Muscle of leg (tissue), 16 donors: ENCODE measurements at places on chromosomes 12 and 14. TPM values are rescaled to one million over a fixed set of nuclear protein-coding genes. Genes with fewer than 3 reads are reported as not detected.

GRCh38 chr12:91805031-91805430 lies 340.6 kb downstream of the BTG1 start:
- H3K4me1 ChIP-seq: no peaks in the 10 kb centered on the region
- DNase-seq: no peak
- no peaks in the 10 kb centered on the region for H3K36me3 ChIP-seq
- H3K27me3 ChIP-seq: no peaks in the 10 kb centered on the region
- no peak overlapping the region for H3K27ac ChIP-seq
- no peak overlapping the region for H3K4me3 ChIP-seq

DNA sequence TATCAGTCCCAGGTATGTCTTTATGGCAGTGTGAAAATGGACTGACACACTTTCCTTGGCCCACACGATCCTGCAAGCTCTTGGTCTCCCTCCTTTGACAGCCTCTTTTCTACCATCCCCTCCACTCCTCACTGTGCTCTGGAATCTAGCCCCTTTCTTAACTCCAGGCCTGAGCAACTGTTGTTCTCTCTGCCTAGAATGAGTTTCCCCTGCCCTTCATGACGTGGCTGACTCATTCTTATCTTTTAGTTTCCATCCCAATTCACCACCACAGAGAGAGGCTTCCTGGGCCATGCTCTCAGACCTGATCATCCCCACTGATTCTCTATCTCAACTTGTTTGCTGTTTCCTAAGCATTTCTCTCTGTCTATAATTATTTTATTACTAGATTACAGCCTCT lies 157.4 kb upstream of the HMGA2 start:
- DNase-seq: no peak
- H3K4me1 ChIP-seq: no peaks in the 10 kb centered on the region
- no peak overlapping the region for H3K4me3 ChIP-seq
- H3K36me3 ChIP-seq: no peaks in the 10 kb centered on the region
- no peak overlapping the region for H3K27ac ChIP-seq

DNA sequence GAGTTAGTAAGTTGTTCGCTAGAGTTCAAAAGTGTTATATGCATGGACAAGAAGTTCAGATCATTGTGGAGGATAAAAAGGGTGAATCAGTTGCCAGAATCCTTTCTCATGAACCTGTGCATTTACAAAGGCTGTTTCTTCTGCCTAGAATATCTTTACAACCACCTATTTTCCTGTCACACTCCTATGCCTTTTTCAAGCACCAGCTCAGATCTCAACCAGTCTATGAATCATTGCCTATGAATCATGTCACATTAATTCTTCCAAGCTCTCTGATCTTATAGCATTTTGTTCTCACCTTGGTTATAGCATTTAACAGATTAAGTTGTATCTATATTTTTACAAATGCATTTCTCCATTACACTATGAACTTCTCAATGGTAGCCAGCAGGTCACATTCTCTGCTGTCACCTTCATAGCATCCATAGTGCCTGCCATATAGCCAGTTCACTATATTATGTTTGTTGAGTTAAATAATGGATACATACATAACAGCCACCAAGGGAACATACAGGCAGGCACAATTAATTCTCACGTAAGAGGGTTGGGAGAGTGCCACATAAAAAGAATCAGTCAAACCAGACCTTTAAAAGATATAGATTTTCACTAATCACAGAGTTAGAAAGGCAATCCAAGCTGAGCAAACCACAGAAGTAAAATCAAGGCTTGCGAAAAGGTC lies 573.0 kb downstream of the FOXG1 start:
- DNase-seq: no peak
- H3K27ac ChIP-seq: no peak overlapping the region
- H3K4me1 ChIP-seq: no peaks in the 10 kb centered on the region
- no peaks in the 10 kb centered on the region for H3K27me3 ChIP-seq
- no peak overlapping the region for H3K4me3 ChIP-seq
- H3K36me3 ChIP-seq: no peaks in the 10 kb centered on the region

DNA sequence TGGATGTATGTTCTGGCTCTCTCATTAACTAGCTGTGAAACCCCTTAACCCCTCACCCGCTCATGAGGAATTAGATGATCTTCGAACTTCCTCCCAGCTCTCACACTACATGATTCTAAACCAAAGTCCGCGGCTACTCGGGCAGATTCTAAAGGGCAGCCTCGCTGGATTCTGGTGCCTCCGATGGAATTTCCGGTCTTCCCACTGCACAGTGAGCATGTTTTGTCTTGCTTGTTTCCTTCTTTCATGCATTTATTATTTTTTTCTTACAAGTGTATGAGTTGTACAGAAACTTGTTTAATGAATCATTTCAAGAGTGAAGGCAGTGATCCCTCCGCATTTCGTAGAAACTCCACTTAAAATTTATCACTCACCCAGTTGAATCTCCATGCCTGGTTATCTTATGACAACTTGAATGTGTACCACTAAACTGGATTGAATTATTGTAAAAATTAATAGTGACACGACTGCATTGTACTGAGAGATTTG lies 4.5 kb upstream of the HCAR3 start:
- no peaks in the 10 kb centered on the region for H3K36me3 ChIP-seq
- no peak overlapping the region for H3K4me3 ChIP-seq
- no peak overlapping the region for H3K27ac ChIP-seq
- H3K27me3 ChIP-seq: no peaks in the 10 kb centered on the region
- no peaks in the 10 kb centered on the region for H3K4me1 ChIP-seq

DNA sequence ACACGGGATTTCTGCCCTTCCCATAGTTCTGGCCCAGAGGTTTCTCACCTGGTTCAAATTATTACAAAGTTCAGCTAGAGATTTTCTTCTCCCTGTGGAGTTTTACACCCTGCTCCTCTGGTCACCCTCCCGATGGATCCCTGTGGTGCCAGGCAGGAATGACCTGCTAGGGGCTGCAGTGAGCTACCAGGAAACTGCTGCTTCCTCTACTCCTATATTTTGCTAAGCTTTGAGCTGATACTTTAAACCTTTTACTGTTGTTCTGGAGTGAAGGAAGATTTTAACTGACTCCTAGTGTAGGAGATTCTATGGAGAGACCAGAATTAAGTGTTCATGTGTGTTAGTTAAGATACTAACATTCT lies 30.4 kb upstream of the LRIG3 start:
- no peak overlapping the region for H3K4me3 ChIP-seq
- no peak for DNase-seq
- no peaks in the 10 kb centered on the region for H3K4me1 ChIP-seq

DNA sequence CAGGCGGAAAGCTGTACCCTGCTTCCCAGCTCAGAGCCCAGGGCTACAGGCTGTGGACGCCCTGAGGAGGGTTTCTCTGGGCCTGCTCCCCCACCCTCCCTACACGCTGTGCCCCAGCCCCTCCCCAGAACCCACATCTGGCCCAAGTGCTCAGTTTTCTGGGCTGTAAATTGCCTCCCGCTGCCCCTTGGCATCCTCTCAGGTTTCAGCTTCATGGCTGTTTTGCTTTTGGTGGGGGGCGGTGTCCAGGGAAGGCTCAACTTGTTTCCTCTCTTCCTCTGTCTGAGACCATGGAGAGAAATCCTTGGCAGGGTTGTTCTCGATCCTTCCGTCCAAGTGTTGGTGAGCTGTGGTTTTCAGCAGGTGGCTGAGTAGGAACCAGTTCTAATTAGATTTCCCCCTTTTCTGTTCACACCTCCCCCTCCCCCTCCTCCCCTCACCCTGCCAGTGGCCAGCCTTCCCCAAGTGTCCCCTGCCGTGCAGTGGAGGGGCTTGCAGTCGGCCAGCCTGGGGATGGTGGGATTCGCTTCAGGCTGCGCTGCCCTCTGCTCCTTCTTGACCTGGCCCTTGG lies 61.8 kb downstream of the TSPAN9 start:
- H3K4me3 ChIP-seq: no peak overlapping the region
- peaks cover 74% of the 10 kb centered on the region for H3K4me1 ChIP-seq
- H3K36me3 ChIP-seq: no peaks in the 10 kb centered on the region
- no peak overlapping the region for H3K27ac ChIP-seq
- DNase-seq: peak; percentile 64

DNA sequence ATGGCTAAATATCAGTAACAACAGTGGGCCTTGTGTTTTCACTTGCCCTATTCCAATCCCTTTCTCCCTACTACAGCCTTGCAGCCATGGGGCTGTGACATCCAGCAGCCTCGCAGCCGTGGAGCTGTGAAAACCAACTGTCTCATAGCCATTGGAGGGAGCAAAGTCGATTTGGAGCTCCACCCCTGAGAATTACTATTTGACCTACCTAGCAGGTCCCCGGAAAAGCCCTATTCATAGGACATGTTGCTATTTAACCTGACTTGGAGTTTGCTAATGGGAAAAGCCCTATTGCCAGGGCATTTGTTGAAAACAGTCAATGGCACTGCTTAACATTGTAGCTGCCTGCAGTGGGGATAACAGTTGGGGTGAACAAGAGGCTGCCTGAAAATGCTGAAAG lies 33.3 kb downstream of the ERG28 start:
- H3K4me3 ChIP-seq: no peak overlapping the region
- peaks cover 14% of the 10 kb centered on the region for H3K4me1 ChIP-seq
- H3K27me3 ChIP-seq: no peaks in the 10 kb centered on the region
- H3K36me3 ChIP-seq: peaks cover 2% of the 10 kb centered on the region

- no peak for DNase-seq
- no peak overlapping the region for H3K27ac ChIP-seq
- no peak overlapping the region for H3K4me3 ChIP-seq
- H3K4me1 ChIP-seq: no peaks in the 10 kb centered on the region
- no peaks in the 10 kb centered on the region for H3K36me3 ChIP-seq
- no peaks in the 10 kb centered on the region for H3K27me3 ChIP-seq
Observed at GRCh38 chr12:32836710-32837109, 59.9 kb downstream of the PKP2 start.

DNA sequence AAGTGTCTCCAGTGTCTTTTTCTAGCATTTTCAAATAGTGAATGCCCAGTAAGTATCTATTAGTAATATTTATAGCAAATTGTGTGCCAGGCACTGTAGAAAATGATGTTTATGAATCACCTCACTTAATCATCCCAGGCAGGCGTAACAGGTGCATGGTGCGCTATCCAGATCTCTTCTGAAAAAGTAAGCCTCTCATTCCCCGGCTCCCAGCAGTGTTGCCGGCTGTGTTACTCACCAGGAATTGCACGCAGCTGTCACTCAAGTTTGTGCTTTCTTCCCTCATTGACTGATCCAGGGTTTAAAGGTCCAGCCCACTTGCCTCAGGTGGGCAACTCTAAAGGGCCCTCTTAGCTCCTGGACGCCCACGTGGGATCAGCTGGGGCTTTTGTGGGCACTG lies 173.8 kb upstream of the RASSF8 start:
- no peak overlapping the region for H3K4me3 ChIP-seq
- no peak for DNase-seq
- no peaks in the 10 kb centered on the region for H3K4me1 ChIP-seq
- no peaks in the 10 kb centered on the region for H3K27me3 ChIP-seq
- no peaks in the 10 kb centered on the region for H3K36me3 ChIP-seq

GRCh38 chr12:120614848-120615247 lies 25.6 kb upstream of the CABP1 start:
- H3K27ac ChIP-seq: no peak overlapping the region
- H3K27me3 ChIP-seq: peaks cover 4% of the 10 kb centered on the region
- H3K4me1 ChIP-seq: no peaks in the 10 kb centered on the region
- no peaks in the 10 kb centered on the region for H3K36me3 ChIP-seq
- no peak overlapping the region for H3K4me3 ChIP-seq

DNA sequence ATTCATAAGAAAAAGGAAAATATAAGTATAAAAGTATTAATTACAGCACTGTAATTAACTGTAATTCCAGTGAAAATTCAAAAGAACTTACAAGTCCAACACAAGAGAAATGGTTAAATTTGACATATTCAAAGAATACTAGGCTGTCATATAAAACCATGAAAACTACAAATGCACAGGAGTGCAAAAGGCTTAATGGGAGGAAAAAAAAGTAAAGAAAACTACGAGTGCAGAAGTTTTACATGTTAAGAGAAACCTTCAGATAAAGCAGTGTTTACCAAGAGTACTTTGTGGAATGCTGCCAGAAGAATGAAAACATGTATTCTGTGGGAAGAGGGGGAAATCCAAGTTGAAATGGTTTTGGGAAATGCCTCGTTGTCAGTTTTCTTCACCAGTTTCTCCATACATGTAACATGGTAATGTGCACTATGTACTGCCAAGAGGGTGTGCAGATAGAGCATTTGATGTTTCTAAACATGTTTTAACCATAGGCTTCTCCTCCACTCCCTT lies 9.1 kb downstream of the HEATR5A start:
- H3K4me1 ChIP-seq: no peaks in the 10 kb centered on the region
- no peak overlapping the region for H3K4me3 ChIP-seq
- no peaks in the 10 kb centered on the region for H3K27me3 ChIP-seq
- DNase-seq: peak; percentile 61
- no peak overlapping the region for H3K27ac ChIP-seq
- no peaks in the 10 kb centered on the region for H3K36me3 ChIP-seq

- peaks cover 53% of the 10 kb centered on the region for H3K27me3 ChIP-seq
- H3K4me3 ChIP-seq: peak overlapping the region; percentile 40
- no peak overlapping the region for H3K27ac ChIP-seq
- H3K36me3 ChIP-seq: no peaks in the 10 kb centered on the region
Observed at GRCh38 chr12:94873734-94874517, 129.6 kb downstream of the NDUFA12 start.

DNA sequence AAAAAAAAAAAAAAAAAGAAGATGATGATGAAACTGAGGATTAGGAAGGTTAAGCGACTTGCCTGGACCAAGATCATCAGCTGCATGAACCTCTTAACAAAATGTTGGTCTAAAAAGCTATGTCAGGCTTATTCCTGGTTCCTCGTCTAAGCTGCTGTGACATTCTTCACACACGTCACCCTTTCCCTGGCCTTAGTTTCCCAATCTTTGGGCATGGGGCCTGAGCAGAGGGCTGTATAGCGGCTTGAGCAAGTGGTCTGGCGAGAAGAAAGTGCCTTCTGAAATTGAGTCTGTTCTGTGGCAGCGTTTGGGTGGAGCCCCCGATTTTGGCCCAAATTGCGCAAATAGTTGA lies 58.7 kb upstream of the CCND2 start:
- no peak for DNase-seq
- no peaks in the 10 kb centered on the region for H3K27me3 ChIP-seq
- H3K4me3 ChIP-seq: no peak overlapping the region
- no peak overlapping the region for H3K27ac ChIP-seq

DNA sequence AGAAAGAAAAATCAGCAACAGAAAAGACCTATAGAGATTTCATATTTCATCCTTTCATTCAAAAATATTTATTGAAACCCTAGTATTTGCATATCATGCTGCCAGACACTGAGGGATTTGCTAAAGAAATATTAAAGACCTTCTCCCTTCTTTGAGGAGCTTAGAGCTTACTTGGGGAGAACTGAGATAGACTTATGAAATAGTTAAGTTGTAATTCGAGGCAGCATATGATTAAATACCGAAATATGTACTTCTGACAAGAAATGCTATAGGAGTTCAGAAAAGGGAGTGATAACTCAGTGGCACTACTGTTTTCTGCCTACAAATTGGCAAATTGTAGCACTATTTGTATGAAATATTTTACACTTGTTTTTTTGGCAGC lies 59.1 kb downstream of the PLXNC1 start:
- no peaks in the 10 kb centered on the region for H3K36me3 ChIP-seq
- no peak for DNase-seq
- H3K27me3 ChIP-seq: no peaks in the 10 kb centered on the region
- peaks cover 15% of the 10 kb centered on the region for H3K4me1 ChIP-seq
- peak overlapping the region; percentile 62 for H3K27ac ChIP-seq

- no peaks in the 10 kb centered on the region for H3K36me3 ChIP-seq
- H3K4me3 ChIP-seq: no peak overlapping the region
- no peak for DNase-seq
- H3K4me1 ChIP-seq: peaks cover 31% of the 10 kb centered on the region
- H3K27ac ChIP-seq: no peak overlapping the region
Observed at GRCh38 chr14:99606359-99606758, 2.4 kb upstream of the CCDC85C start.

Gene IQSEC3
- 1.1 TPM for total RNA-seq

Gene IL26
- not detected for total RNA-seq

Gene INHBC
- total RNA-seq: not detected

Gene BDKRB1
- total RNA-seq: 0.53 TPM

Gene RTL1
- 12.8 TPM for total RNA-seq

Gene POTEG
- total RNA-seq: not detected

Gene DPPA3
- total RNA-seq: not detected

Gene ADCY6
- 25.6 TPM for total RNA-seq
